Fibroblast of skin of left quadriceps (primary cell): ENCODE measurements at places on chromosomes 5 and 9.

DNA sequence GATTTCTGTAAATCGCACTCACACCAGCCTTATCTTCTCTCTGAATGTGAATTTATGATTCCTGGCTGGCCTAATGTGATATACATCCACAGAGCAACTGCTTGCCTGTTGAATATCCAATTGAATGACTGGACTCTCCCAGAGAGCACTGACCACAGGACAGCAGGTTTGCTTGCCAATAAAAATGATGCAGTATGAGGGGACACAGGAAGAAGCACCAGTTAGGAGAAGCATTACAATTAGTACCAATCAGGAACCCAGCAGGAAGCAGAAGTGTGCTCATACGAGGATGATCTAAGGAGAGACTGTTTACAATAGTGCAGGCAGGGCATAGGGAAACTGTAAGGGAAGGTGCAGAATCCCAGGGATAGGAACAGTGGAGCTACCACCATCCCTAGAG is 127.2 kb upstream of the ZNF366 start:
- DNase-seq, result no peak

- no peak for DNase-seq
Observed at GRCh38 chr5:72917371-72917776, 38.5 kb upstream of the FCHO2 start.

DNA sequence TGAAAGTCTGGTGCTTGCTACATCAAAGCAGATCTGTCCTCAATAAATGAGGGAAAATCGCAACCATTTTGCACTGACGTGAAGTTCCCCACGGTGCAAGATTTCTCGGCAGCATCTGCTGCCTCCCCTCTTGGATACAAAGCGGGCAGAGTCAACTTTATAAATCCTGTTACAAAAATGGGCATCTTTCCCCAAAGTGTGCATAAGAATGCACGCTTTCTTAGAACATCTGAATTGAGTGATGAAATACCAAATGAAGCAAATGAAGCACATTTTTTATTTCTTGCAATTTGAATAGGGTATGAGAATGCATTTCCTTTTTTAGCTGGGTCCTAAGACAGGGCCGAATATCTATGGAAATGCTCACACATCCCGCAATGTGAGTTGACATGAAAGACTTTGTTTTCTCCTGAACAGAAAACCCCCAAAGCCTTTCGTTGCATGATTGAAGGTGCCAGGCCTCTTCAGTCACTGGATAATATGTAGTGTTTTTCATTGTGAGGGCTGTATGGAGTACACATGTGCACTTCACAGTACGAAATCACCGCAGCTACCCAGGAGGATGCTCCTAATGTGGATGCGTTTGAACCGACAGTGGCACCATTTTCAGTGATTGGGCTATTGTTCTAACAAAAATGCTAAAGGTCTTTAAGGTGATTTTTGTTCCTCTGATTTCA is 19.6 kb upstream of the MAPKAP1 start:
- DNase-seq, result no peak

DNA sequence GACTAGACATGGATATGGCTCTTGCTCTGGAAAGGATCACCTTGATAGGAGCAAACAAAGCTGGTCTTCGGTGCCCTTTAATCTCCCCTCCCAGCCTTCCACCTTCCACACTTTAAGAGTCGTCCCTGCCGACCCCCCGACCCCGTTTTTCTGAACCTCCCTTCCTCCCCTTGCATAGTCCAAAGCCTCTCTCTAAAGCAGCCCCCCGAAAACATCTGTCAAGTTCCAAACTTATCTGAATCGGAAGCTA is 423 bp upstream of the NUP214 start:
- DNase-seq, result no peak

DNA sequence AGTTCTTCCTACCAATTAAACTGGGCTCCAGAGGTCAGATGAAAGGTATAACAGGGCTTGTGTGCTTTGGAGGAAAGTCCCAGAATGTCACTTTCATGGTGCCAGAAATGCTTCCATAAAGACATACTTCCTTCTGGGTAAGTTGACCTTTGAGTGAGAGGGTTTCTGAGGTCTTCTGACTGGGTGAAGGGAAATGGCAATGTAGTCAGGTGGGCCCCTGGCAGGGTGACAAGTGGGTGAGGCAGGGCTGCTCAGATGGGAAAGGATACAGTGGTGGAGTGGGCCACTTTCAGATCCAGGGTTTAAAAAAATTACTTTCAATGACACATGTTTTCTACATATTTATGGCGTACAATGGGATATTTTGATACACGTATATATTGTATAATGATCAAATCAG is 136.5 kb upstream of the PITX1 start:
- DNase-seq, result no peak

DNA sequence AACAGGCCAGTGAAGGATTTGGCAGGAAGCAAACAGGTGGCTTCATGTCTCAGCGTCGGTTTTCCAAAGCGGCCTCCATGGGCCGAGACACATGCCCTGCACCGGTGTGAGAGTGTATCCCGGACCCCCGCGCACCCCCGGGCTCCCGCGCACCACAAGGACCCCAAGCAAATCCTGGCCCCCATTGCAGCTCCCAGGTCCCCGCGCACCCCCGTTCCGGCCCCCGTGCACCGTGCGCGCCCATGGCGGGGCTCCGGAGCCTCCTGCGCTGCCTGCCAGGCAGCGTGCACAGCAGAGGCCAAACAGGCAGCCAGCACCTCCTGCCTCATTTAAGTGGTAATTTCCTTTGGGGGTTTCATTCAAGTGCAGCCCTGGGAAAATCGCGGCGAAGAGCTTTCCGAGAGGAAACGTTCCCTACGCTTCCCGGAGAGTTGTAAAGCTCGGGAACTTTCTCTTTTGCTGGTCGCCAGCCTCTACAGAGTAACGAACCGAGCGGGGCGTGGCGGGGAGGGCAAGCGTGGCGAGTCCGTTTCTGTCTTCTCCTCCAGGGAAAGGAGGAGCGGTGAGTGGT is 145.5 kb upstream of the SLC24A2 start:
- DNase-seq, result peak; percentile 11

GRCh38 chr5:170329524-170329923 is 31.9 kb upstream of the LCP2 start:
- DNase-seq, result no peak

- no peak for DNase-seq
Observed at GRCh38 chr9:124013309-124014210, 2.0 kb downstream of the LHX2 start.

DNA sequence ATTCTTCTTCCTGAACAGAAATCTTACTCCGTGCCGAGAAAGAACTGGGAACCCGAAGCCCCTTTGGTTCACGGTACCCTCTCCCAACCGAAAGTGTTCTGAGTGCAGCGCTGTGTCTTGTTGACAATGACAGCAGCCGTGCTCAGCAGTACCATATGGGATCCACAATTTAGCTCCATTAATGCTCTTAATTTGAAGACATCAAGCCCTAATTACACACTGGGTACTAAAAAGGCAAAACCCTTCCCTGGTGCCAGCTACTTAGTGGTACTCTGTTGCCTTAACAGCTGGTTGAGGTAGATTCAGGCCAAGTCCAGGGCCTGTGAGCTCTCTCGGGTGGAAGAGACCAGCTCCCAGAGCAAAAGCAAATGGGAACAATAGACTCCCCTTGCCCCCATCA is 24.5 kb downstream of the DDX31 start:
- no peak for DNase-seq

- no peak for DNase-seq
Observed at GRCh38 chr9:126164796-126165525, 161.7 kb upstream of the MVB12B start.

- DNase-seq, result peak; percentile 37
Observed at GRCh38 chr5:150458802-150459557, 9.4 kb upstream of the RPS14 start.

DNA sequence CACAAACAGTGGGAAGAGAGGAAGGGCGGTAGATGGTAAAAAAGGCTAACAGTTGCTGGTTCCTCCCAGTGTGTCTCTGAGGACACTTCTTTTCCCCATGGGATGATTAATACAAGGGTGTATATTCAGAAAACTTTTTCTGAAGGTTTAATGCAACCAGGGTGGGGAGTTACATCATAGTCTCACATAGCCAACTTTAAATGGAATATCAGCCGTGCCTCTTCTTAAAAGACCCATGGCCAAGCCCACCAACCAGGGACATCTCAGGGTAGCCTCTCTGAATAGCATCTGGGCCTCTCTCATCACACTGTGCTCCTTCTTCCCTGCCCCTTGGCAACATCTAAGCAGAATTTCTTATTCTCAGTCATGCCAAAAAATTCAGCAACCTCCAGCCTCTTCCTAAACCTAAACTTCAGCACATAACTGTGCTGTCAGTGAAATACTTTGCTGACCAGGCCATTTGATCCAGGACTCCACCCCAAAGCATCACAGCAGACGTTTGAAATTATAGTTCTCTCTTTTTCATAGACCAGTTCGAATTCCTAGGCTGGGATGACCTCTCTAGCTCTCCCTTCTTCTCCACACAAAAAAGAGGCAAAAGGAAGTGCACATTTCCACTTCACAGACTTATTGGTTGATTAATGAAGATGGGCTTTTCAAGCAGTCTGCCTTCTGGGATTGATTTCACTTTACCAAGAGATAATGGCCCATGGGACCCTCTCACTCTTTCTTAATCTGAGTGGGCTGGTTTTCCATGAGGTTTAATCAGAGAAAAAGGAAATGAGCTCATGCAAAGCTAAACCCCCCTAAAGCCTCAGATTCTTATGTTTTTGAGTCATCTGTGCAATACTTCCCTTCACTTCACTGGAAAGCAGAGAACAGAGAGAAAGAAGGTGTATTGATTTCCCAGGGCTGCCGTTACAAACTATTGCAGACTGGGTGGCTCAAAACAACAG is 85.1 kb upstream of the RAI14 start:
- DNase-seq, result peak; percentile 91

GRCh38 chr5:120017513-120017912 is 388.2 kb downstream of the FAM170A start:
- DNase-seq, result peak; percentile 74

- no peak for DNase-seq
Observed at GRCh38 chr9:132242621-132243155, 80.8 kb downstream of the NTNG2 start.

DNA sequence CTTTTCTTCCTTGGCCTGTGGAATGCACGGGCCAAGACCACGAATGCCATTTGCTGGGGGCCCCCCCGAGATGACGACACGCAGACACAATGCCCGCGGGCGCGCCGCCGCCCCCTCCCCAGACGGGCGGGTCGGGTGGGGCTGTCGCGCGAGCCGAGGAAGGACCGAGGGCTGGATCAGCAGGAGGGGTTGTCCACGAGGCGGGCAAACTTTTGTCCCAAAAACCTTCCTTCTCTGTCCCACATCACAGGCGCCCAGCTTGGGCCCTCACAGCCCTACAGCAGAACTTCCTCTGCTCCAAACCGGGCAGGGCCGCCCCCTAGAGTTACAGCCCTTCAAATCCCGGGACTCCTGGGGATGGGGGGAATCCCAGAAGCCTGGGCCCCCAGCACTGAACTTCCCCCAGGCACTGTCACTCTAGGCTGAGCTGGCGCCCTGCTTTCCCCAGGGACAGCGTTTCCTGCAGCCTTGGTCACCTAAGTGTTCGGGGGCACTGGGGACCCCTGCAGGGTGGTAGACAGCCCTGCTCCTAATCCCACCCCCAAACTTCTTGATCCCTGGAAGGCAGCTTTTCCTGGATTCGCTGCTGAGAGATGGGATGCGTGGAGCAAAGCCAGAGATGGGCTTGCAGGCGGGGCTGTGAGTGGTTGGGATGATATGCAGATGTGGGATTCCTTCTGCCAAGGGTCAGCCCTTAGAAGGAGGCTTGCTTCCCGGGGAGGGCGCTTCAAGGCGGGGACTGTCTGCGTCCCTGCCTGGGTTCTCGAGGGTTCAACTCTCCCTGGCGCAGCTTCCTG is 980 bp downstream of the COL5A1 start:
- peak; percentile 72 for DNase-seq

- DNase-seq, result no peak
Observed at GRCh38 chr9:95920017-95920416, 44.5 kb downstream of the ERCC6L2 start.

DNA sequence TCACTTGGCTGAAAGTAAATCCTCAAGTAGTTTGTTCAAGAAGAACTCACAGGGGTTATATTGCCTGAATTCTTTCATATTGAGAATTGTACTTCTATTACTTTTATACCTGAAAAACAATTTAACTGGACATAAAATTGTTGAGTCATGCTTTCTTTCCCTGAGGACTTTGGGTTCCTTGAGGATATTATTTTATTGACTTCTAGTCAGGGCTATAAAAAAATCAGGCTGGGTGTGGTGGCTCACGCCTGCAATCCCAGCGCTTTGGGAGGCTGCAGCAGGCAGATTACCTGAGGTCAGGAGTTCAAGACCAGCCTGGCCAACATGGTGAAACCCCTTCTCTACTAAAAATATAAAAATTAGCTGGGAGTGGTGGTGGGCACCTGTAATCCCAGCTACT is 17.9 kb upstream of the CDC42SE2 start:
- no peak for DNase-seq
